ENCODE measurements at places on chromosomes 3 and 15. TPM values are rescaled to one million over a fixed set of nuclear protein-coding genes. Genes with fewer than 3 reads are reported as not detected.
A peak's percentile ranks its signal among the peaks of the same experiment; 100 is the strongest.

- DNase-seq, result peak; percentile 82
Observed at GRCh38 chr3:179739816-179740594, 87.2 kb downstream of the USP13 start.

DNA sequence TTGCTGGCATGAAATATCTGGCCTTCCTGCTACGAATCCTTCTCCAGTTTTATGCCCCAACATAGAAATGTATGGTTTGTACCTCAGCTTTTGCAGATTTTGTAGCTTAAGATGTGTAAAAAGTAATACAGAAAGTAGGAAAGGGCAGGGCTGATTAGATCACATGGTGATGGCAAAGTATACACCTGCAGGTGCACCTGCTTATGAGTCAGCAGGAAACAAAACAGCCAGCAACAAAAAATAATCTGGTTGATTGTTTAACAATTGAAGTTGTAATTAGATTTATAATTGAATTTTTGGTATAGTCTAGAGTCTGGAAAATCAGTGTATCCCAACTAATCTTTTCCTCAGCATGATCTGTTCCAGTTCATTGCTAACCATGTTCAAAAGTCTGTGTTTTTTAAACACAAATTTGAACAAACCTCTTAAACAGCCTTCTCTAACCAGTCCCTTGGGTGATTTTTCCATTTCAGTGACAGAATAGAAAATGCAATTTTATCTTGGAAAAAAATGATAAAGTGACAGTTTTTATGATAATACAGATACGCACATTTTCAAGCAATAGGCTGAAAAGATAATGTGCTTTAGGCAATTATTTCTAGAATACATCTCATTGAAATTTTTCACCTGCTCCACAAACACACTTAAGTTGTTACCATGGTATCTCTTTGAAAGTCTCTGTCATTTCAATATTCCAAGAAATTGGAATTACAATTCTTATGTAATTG lies 477.4 kb downstream of the NAALADL2 start:
- DNase-seq, result no peak

DNA sequence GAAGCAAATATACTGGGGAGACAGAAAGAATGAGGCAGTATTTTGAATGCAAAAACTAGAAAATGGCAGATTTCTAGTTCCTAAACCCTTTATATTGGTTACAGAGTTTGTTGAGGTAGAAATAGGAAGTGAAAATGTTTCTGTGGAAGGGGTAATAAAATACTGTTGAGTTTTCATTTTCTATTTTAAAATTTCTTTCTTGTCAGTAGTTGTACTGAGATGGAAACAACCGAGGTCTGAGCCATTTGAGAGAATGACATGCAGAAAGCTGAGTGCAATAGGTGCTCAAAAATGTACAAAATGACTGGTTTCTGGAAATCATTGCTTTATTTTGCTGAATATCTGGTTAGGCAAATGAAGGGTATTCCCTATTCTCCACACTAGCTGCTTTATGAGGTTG lies 361.4 kb downstream of the CHL1 start:
- no peak for DNase-seq

- DNase-seq, result no peak
Observed at GRCh38 chr3:197598404-197598980, 42.7 kb upstream of the BDH1 start.

GRCh38 chr3:32480604-32481003 lies 22.0 kb downstream of the CMTM6 start:
- DNase-seq, result no peak

GRCh38 chr3:172071780-172072330 lies 32.5 kb downstream of the FNDC3B start:
- DNase-seq, result no peak

- DNase-seq, result no peak
Observed at GRCh38 chr3:189260556-189261493, 89.1 kb downstream of the TPRG1 start.

DNA sequence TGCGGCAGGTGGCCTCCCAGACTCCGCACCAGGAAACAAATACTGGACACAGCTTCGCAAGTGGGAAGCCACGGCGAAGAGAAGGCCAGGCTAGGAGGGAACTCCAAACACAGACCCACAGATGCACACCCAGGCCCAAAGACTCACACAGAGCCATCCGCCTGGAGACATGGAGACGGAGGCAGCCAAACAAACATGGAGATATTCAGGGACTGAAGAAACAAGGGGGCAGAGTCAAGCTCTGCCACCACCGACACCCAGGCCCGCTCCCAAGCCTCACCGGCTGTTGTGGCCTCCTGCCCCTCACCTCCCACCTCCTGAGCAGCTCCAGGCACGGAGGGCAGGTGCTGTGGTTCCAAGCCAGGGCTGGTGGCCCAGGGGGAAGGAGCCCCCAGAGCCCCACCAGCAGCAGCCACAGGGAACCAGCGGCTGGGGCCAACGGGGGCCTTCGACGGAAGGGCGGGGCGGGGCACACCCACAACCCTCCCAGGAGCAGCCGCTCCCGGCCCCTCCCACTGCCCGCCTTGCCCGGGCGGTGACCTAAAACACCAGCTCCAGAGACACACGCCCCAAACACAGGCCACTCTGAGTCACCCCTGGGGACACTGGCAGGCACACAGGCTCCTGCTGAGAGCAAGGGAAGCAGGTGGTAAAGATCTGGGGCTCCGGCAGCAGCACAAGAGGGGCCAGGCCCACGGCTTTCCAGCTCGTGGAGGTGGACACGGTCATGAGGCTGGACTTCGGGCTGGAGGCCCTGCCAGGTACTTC lies 31.9 kb downstream of the TNK2 start:
- DNase-seq, result no peak

DNA sequence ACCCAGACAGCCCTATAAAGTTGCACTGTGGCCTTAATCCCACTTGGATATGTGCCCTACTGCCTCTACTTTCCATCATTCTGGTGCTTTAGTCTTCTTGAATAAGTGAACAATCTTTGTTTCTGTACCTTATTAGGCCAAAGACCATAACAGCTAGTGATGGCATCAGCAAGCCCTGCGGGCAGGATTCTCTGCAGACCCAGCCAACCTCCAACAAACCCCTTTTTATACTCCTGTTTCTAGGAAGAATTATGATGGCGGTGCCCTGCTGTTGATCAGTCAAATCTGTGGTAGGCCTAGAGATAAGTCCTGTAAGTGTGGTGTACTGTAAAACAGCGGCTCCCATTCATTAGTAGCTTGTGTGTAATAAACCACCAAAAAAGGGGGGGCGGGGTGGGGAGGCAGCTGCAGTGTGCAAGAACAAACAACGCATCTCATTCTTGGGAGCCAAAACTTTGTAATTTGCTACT lies 40.5 kb downstream of the SOX2 start:
- no peak for DNase-seq

DNA sequence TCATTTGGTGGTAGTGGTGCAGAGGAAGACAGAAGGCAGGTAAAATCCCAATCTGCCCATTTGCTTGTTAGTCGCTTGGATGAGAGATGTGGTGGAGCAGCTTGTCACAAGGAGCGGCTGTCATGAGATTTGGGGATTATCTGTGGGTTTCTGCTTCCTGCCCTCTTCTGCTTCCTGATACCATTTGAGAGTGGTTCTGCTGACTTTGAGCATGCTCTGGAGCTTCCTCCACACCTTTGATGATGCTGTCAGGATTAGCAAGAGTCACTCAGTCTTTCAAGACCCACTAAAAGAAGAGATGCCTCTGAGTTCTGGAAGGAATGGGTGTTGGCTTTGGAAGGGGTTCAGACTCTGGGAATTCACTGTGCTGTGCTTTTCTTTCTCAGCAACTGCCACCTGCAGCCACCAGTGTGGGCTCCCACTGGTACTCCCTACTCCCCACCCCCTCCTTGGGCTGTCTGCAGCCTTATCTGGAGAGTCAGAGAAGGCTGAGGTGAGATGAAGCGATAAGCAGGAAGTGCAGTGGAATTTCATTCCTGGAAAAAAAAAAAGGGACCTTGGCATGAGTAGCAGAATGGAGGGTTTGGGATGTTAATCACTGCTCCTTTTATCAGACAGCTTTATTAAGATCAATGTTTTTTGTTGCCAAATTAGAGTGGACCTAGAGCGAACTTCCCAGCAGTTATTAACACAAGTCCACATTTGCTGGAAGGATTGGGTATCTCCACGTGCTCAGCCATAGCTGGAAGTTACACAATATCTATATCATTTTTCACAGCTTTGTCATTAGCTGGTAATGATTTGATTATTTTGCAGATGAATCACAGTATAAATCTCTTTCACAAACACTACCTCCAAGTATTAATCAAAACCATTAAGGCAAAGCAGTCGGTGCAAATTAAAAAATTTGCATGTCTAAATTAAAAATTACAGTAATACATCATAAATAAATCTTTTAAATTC lies 233.0 kb upstream of the SATB1 start:
- DNase-seq, result no peak

- no peak for DNase-seq
Observed at GRCh38 chr3:126341755-126342150, 15.5 kb downstream of the KLF15 start.

GRCh38 chr3:13171704-13172643 lies 98.7 kb upstream of the IQSEC1 start:
- no peak for DNase-seq

GRCh38 chr3:129239991-129240390 lies 9.4 kb upstream of the COPG1 start:
- no peak for DNase-seq

DNA sequence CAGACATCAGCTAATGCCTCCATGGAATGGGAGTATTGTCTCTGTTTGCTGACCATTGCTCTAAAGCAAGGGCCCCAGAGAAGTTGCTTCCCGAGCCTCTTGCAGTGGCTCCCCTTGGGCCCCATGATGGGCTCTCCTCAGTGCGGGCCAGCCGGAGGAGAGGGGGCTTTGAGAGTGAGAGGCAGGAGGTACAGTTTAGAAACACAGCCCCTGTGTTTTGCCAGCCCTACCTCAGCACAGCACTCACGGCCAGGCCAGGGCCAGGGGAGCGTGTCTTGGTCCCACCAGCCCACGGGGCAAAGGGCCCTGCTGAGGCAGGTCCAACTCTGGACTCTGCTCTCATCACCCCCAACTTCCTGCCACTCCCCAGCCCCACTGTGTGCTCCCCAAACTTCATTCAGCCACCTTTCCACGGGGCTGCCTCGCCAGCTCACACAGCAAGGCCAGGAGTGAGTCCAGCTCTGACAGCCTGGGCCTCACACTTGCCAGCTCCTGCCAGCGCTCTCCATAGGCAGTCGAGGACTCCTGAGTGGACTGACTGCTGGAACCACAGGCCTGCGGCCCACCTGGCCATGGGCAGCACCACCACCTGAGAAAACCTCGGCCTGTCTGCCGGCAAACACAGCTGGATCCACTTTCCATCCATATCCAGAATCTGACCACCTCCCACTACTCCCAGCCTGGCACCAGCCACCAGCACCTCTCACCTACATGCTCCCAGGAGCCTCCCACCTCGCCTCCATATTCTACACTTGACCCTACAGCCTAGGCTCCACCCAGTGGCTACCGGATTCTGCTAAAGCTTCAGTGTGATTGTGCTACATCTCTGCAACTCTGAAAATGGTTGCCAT lies 99.0 kb downstream of the TLE3 start:
- no peak for DNase-seq

DNA sequence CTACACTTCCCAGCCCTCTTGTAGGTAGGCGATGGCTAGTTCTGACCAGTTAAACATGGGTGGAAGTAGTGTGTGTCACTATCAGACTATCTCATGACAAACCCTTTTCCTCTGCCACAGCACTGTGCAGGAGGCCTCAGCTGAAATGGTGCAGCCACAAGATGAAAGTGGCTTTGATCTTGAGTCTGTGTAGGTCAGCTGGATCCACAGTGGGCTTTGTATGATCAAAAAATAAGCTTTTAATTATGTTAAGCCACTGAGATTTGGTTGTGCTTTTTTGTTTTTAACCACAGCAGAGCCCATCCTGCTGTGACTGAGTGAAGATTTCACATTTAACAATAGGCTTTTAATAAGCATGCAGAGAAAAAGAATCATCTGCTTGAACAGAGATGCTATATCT lies 19.7 kb downstream of the RCN2 start:
- no peak for DNase-seq

DNA sequence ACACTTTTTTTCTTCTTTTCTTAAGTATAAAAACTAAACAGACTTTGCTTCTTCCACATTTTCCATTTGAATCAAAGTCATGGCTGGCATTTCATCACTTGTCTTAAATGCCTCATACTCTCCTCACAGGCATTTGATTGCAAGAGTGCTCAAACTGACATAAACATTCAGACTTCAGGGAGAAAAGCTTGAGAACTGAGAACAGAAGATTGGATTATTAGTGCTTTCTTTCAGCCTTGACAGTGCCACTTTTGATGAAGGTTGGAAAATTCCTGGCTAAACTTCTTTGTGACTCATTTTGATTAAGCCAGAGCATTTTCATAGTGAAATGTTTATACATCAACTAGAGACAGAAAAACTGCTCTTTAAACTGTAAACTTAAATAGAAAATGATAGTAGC lies 544.4 kb downstream of the DIPK2A start:
- DNase-seq, result no peak

DNA sequence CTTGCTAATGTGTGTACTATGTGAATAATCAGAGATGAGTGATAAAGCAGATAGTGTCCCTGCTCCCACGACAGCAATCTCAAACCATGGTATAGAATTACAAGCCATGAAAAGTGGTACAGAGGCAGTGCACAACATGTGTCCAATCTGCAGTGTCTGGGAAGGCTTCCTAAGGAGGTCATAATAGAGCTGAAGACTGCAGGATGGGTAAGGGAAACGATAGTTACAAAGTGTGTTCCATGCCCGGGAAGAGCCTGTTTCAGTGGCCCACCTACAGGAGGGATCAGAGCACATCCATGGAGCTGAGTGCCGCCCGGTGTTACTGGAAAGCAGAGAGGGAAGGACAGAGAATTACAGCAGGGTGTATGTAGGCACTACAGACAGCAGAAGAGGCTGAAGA lies 48.9 kb downstream of the PAK2 start:
- no peak for DNase-seq

DNA sequence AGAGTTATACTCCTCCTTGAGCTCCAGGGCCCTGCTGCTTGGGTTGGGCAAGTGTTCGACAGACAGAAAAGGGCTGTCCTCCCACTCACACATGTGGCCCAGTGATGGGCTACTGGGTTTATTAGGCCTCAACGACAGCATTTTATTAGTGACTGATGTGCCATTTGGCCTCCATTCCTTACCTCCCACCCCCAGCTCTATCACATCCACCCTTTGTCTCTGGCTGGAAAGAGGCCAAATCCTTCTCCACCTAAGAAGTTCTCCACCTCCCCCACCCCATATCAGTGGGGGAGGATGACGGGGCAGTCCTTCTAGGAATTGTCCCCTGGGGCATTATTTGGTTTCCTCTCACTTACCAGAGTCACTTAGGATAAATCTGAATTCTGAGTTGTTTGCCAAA lies 57.1 kb upstream of the WNT5A start:
- no peak for DNase-seq

- no peak for DNase-seq
Observed at GRCh38 chr3:107962946-107963345, 127.9 kb downstream of the CD47 start.

Gene PLIN1
- total RNA-seq, result 2.5 TPM

Gene ZKSCAN7
- 3.6 TPM for total RNA-seq

Gene RASGRP1
- 0.29 TPM for total RNA-seq

Gene CNTN6
- 0.83 TPM for total RNA-seq

Gene SAMMSON
- 2.8 TPM for total RNA-seq

Gene GOLGA8N
- total RNA-seq, result 5.8 TPM

Gene SLC35G2
- total RNA-seq, result 2.9 TPM
